ENCODE measurements at places on chromosomes 5 and 9.

- no peak for DNase-seq
Observed at GRCh38 chr5:128228008-128228407, 144.4 kb downstream of the SLC12A2 start.

GRCh38 chr9:12629067-12629466 is 64.1 kb upstream of the TYRP1 start:
- DNase-seq = no peak

DNA sequence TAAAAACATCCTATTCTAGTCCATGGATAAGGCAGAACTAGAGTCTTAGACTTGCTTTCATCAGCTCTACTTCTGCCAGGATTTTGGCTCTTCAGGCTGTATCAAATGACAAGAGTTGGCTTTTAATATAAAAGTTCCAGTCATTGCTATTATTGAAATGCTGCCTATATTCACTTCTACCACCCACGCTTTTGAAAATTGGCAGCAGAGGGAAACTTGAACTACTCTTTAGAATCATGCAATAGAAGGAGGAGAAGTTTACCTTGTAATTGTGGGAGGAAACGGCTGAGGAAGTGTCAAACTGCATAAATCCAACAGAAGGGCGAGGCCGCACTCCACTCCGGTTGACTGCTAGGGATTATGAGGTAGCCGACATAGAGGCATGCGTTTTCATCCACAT is 122.6 kb upstream of the BASP1 start:
- DNase-seq = no peak

DNA sequence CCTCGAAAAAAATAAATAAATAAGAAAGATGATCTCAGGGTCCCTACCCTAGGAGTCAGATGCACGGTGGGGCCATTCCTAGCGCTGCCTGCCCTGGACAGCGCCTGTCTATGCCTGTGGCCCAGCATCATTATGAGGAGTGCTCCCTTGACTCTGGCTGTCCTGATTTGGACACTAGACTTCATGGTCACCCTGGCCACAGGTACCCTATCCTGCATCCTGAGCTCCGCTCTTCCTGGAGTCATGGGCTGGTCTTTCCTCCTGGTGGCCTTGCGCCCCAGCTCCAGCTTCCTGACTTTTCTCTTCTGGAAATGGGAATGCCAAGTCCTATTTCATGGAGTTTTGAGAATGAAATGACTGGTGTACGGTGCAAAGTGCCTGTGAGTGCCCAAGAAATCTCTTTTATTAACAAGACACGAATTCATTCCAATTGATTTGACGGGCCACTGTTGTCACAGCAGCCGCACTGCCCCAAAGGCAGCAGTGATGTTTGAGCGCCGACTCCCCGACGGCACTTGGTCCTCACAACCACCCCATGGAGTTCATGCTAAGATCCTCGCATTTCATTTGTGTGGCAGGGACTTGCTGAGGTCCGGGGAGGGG is 564 bp upstream of the AIF1L start:
- DNase-seq = no peak

- DNase-seq = no peak
Observed at GRCh38 chr9:107827304-107827703, 337.7 kb upstream of the KLF4 start.

GRCh38 chr9:15509931-15510788 is 610 bp downstream of the PSIP1 start:
- peak; percentile 73 for DNase-seq

GRCh38 chr5:39580702-39581453 is 156.1 kb upstream of the DAB2 start:
- DNase-seq = no peak

DNA sequence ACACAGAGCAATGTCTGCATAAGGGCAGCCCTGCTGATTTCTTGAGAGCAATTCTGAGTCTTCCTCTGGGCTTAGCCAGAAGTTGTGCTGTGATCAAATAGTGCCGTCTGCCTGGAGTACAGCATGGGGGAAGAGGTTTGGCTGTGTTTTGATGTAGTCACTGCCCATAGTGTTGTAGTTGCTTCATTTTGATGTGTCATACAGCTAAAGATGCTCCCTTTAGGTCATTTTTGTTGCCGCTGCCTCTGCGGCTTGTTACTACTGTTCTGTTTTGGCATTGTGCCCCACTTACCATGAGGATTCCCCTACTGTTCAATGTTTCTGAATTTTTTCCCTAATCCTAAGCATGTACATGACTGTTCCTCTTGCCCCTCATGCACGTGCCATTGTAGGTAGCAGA is 23.0 kb downstream of the SLC36A1 start:
- DNase-seq = no peak

GRCh38 chr5:103290846-103291245 is 32.3 kb downstream of the MACIR start:
- no peak for DNase-seq

DNA sequence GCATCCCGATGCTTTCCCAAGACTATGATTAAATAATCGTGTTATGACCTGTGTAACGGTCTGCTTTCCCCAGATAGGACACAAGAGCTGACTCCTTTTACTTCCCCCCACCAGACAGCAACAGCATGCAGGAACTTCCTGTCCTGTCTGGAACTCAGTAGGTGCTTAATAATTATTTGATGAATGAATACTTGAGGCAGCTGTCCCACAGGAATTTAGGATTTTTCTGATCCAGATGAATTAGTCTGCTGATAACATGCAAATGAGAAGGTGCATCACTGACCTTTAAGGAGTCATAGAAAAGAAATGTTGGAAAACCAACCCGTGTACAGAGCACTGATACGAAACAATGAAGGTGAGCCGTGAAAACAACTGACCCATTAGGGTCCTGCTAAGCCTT is 12.2 kb downstream of the RNF130 start:
- DNase-seq = no peak

GRCh38 chr5:170809551-170809950 is 26.0 kb downstream of the GABRP start:
- no peak for DNase-seq

DNA sequence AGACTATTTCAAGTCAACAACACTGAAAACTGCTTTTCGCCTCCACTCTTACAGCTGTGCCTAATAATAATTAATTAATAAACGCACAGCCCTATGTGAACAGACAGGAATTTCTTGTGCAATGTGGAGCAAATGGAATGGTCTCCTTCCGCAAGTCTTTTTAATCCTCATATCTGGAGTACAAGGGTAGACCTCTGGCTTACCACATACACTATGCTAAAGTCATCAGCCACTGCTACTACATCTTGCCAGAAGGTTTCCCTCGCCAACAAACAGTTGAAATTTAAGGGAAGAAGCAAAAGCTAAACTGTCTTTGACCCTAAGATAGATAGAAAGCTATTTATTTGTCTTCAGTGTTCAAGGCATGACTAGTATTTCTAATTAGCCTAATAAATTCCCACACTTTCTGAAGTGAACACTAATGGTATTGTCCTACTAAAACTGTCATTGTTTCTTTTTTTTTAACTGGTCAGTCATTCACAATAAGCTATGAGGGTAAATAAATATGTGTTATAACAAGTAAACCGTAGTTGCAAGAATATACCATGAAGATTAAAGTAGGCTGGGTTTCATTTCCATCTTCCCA is 63.9 kb downstream of the GOLPH3 start:
- DNase-seq = no peak

- no peak for DNase-seq
Observed at GRCh38 chr5:127650022-127650421, 1.1 kb downstream of the CTXN3 start.

- no peak for DNase-seq
Observed at GRCh38 chr5:180464603-180464970, 29.6 kb upstream of the CNOT6 start.

DNA sequence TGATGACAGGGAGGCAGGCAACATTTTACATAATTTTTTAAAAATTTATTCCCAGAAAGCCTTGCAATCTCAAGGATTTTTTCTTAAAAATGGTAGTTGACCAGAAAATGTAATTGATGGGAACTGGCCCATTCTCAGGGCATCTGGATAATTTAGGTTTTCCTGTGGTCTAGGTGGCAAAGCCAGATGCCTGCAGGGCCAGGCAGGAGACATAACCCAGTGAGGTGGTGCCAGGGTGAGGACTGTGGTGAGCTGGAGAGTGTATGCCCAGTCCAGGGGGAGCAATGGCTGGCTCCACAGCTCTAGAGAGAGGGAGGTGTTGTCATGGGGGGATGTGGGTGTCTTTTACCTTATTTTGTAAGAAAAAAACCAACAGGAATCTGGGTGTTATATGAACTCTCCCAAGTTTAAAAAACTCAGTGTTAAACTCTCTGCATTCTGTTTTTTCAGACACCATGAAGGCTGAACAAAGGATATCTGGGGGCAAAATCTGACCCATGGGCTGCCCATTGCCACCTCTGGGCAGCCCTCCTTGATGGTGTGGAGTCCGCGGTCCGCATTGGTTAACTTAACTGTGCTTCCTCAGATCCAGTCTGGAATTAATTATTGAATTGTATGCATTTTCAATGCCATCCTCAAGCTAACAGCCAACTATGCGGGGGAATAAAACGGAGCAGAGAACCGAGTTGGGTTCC is 43.9 kb downstream of the BOD1 start:
- DNase-seq = no peak

DNA sequence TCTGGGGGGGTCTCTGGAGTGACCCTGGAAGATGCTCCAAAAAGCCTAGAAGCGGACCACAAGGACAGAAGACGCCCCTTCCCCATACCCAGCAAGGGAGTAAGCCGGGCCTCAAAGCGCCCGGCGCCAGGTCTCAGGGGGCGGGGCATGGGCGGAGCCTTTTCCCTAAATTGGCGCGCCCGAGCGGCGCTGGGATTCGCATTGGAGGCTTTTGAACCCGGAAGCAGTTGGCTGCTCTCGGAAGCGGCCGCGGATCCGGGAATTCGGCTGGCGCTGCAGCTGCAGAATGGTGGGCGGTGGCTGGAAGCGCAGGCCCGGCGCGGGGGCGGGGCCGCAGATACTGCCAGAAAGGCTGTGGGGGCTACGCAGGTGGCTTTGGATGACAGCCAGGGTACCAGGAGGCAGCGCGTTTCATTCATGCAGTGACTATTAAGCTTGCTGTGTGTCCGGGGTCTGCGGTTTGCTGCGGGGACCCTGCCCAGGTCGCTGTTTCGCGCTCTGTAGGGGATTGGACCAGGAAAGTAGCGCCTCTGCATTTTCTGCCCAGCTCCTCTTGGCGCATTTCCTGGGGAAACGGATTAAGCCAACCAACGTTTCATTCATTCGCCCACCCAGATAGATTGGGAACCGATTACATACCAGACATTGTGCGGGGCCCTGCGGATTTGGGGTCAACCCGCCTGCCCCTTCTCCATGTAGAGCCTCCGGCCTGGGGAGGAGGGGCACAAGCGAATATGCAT is 83.0 kb upstream of the FREM1 start:
- DNase-seq = peak; percentile 81

GRCh38 chr5:3120028-3120427 is 368.6 kb upstream of the IRX2 start:
- no peak for DNase-seq

- DNase-seq = no peak
Observed at GRCh38 chr5:103674251-103674650, 111.7 kb upstream of the NUDT12 start.

DNA sequence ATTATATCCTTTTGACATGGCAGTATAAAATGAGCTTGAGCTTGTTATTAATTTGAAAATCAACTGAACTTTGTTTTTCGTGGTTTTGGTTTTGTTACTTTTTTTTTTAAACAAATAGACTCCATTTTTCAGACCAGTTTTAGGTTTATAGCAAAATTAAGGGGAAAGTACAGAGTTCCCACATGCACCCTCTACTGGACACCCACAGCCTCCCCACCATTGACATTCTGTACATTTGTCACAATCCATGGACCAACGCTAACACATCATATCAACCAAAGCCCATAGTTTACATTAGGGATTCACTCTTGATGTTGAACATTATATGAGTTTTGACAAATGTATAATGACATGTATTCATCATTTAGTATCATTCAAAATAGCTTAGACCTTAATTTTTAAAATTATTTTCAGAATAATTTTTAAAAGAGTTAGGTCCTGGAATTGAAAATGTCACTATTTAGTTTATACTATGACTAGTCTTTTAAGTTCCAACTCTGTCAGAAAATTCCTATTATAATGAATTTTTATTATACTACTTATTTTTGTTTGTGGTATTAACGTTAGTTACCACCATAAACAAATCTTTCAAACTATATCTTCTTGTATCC is 35.3 kb upstream of the JMY start:
- DNase-seq = no peak

DNA sequence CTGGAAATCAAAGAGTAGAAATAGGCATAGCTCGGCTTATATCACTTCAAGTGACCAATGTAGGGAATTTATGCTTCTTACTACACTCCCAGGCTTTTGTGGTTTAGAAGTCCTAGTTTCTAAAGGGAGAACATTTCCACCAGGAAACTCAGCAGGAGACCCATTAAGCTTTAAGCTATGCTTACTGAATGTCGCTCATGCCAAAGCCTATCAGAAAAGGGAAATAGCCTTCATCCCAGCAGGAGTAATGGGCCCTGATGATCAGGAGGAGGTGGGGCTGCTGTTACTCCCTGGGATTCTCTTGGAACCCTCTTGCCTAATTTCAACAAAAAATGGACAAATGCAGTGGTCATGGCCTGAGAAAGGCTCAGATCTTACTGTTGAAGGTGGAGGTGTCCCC is 54.5 kb upstream of the SEMA6A start:
- DNase-seq = no peak

- DNase-seq = no peak
Observed at GRCh38 chr5:32378966-32379365, 65.6 kb downstream of the ZFR start.

DNA sequence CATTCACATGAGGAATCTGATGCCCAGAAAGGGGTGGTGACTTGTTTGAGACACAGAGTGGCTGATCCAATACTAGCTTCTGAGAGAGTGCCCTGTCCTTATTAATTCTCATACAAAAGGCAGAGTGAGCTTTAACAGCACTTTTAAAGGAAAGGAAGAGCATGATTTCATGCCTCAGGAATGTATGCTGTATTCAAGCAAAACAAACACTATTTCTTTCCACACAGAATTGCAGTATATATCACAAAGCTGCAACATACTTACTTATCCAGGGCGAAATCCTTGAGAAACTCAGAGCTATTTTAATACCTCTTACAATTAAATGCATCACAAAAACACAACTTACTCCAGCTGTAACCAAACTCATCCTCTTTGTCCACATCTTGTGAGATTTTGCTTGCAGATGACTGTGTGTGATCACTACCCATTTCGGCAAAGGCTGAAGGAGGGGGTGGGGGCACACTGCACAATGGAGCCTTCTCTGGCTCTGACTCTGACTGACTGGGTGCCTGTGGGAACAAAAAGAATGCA is 139.8 kb downstream of the MPDZ start:
- DNase-seq = no peak

- no peak for DNase-seq
Observed at GRCh38 chr9:107733523-107733894, 243.9 kb upstream of the KLF4 start.

- peak; percentile 50 for DNase-seq
Observed at GRCh38 chr9:114366334-114367128, 21.3 kb downstream of the AKNA start.

DNA sequence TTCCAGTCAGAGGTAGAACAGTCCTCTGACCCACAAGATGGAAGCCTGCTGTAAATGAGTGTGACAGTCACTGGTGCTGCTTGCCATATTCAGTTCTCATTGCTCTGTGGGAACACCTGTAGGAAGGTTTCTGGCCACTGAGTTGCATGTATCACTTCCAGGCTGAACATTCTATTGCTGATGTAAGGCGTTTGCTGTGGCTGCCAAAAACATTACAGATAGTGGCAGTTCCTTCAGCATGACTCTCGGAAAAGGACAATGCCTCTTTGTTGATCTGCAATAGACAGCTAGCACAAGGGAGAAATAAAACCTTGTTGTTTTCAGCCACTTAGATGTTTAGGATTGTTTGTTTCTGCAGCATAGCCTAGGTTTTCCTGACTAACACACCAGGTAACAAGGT is 217.2 kb downstream of the AGTPBP1 start:
- no peak for DNase-seq

- DNase-seq = no peak
Observed at GRCh38 chr9:109328978-109329637, 8.2 kb upstream of the EPB41L4B start.
